Motor neuron (in vitro differentiated cells): ENCODE measurements at places on chromosomes 3 and 15. TPM values are rescaled to one million over a fixed set of nuclear protein-coding genes. Genes with fewer than 3 reads are reported as not detected.

- ATAC-seq, result peak; percentile 49
Observed at GRCh38 chr15:40333922-40334492, 6.7 kb downstream of the CCDC9B start.

The HTR3C gene
- not detected in 2 replicates for total RNA-seq

- ATAC-seq, result no peak
Observed at GRCh38 chr3:177633671-177634207, 436.5 kb upstream of the TBL1XR1 start.

The SIDT1 gene
- total RNA-seq, result 1.8 TPM in 2 replicates

DNA sequence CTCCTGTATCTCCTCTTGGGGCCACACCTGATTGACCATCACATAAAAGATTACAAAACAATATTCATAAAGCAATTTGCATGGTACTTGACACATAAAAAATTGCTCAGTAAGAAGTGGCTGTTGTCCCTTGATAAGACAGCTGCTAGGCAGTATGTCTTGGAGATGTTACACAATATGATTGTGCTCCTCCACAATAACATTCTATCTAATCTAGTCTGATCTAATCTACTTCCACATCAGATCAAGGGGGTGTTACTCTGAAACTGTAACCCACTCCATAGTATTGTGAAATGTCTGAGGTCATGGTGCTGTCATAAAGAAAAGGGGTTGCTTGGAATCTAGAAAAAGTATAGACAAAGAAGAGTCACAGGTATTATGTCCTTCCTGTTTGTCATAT is 23.4 kb upstream of the AQP9 start:
- ATAC-seq, result no peak

DNA sequence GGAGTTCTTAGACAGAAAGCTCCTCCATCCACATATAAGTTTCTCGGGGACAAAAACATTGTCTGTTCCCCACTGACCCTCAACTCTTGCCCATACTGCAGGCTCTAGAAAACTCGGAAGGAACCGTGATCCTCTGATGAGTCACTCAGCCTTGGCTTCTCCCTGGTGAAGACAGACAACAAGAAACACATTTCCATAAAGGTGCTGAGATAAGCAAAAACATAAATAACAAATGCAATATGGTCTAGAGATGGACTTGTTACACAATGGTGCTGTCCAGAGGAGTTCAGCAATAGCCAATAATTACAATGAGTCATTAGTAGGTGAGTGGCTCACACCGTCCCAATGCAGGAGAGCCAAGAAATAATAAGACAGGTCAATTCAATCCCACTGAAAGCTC is 43.7 kb downstream of the MAGI1 start:
- ATAC-seq, result peak; percentile 27

DNA sequence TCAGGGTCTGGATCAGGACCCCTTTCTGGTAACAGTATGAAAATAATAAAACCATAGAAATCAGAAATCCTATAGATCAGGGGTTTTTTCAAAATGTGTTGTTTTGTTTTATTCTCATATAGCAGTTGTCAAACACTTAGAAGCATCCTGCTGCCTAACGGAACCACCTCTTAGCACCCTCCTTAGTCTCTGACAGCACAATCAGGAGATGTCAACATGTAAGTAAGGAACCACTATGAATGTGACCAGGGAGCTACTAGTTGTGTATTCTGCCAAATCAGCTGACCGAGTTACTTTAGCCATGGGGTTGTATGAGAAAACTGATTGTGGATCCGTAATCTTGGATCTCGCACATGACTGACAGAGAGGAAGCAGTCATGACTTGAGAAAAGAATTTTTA is 22.2 kb downstream of the CCDC39 start:
- no peak for ATAC-seq

- ATAC-seq, result peak; percentile 34
Observed at GRCh38 chr3:51974277-51974962, 444 bp upstream of the ABHD14A start.

DNA sequence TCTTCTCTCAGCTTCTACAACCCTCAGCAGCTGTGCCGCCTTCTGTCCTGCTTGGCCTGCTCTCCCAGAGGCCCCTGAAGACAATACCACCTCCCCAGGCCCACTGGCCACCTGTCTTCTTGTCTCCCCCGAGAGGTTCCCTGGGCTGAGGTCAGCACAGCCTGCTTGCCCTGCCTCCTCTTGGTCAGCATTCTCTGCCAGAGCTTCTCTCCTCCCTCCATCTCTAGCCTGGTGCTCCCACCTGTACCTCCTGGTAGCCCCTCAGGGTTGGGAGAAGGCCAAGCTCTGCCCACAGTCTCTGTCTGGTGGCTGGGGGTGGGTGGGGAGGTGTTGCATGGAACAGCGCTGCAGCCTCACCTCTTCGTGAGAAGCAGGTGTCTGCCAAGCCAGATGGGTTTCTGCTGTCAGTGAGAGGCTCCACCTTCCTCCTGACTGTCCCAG is 5.6 kb upstream of the ISLR start:
- ATAC-seq, result no peak

GRCh38 chr3:45618081-45618509 is 23.5 kb downstream of the LIMD1 start:
- ATAC-seq, result no peak

DNA sequence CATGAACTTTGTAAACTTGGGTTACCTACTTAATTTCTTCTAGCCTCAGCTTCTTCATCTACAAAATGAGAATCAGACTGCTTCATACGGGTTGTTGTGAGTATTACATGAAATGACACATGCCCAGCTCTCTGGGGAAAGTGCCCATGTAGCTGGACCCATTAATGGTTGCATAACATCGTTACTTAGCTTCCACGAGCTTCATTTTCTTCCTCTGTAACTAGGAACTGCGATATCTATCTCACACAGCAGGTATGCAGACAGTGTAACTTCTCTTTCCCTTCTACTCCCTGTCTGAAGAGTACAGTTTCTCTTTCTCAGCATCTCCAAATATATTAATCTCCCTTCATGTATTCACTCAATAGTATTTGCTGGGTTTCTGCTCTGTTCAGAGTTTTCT is 37.9 kb upstream of the DLG1 start:
- ATAC-seq, result no peak

DNA sequence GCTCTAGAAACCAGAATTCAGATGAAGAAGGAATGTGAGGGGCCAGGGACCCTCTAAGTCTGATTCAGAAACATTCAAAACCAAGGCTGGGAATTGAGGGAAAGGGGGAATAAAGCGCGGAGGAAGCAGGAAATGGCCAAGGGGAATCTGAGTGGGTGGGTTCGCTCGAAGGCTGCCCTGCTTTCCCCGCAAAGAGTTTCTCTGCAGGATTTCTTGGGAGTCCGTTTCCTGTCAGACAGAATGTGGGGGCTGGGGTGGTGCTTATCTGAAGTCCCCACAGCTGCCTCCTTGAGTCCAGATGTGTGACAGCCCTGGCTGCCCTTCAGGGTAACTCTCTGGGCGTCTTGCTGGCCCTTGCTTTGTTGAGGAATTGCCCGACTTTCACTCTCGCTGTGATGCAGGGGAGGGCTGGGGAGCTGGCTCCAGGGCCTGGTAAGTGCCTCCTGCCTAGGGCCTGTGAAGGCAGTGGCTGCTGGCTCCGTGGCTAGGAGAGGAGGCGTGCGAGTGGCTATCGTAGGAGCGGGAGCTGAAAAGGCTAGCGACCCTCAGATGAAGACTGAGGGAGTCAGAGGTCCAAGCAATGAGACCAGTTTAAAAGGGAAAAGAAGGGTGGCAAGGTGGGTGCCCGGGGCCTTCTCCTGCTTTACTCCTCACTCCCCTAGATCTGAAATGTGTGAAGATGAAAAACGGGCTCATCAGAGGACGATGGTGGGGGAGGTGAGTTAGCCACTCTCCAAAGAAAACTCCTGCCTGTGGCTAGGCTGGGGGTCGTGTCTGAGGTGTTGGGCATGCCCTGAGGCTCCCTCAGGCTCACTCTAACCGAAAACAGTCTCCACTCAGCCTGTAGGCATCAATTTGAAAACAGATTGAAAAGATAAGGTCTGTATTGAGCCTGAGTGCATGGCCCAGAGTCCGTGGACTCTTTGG is 143.9 kb upstream of the UMPS start:
- ATAC-seq, result no peak

The GOLGA8T gene
- total RNA-seq, result 0.10 and 0.32 TPM in 2 replicates

The FOXB1 gene
- 6.5 and 7.1 TPM in 2 replicates for total RNA-seq

GRCh38 chr15:65399997-65400396 is 22.2 kb upstream of the IGDCC3 start:
- ATAC-seq, result no peak

The LEKR1 gene
- 0.14 and 0.52 TPM in 2 replicates for total RNA-seq

GRCh38 chr3:196503196-196504076 is at the start of gene RNF168:
Gene RNF168, minus strand, starts transcription at chr3:196503768. Its CDS starts 595 bp downstream, at chr3:196503173.
- ATAC-seq, result peak; percentile 71

DNA sequence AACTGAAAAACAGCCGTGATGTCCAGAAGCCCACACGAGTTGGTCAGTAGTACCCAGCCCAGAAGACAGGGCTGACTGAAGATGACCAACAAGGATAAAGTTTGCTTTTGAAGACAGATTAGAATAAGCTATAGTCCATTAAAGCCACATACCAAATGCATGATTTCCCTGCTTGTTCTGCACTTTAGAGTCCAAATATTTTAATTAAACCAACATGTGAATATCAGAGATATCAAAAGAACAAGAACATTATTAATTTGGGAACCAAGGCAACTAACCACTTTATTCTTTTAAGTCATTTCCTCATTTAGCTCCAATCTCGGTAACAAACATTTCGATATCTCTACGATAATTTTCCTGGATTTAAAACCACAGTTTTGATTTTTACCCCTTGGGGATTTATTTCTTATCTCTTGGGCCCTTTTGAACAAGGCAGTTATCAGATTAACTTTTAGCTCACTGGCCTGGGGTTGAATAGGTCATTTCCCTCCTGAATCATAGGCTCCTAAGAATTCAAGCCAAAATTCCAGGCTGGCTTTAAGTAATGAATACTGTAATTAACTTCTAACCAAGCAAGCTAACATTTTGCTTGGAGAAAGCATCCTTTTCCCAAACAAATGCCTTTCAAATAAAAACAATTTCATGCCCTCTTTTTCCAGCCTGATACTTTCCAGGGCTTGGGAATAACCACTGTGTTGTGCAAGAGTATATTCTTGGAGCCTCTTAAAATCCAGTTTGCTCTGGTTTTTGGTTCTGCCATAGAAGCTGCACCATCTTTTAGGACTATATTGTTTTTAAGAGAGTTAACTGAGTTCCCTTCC is 102.9 kb upstream of the NR2E3 start:
- ATAC-seq, result no peak

The IL16 gene
- 0.70 and 0.76 TPM in 2 replicates for total RNA-seq

The CKMT1A gene
- 9.3 and 9.5 TPM in 2 replicates for total RNA-seq

DNA sequence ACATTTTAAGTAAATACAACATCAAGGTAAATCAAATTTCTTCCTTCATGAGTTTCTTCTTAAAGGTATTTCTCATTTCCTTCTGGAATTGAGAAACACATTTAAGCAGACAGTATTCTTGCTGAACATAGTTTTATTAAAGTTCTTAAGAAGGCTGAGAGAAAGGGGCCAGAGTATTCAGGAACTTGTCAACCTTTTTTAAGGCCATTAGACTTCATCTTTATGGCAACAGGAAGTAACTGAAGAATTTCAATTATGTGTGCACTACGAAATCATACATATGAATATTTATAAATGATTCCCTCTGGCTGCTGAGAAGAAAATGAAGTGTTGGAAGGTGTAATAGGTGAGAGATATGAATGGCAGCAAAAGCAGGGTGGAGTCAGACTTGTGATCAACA is 829.4 kb upstream of the DPPA4 start:
- ATAC-seq, result no peak

DNA sequence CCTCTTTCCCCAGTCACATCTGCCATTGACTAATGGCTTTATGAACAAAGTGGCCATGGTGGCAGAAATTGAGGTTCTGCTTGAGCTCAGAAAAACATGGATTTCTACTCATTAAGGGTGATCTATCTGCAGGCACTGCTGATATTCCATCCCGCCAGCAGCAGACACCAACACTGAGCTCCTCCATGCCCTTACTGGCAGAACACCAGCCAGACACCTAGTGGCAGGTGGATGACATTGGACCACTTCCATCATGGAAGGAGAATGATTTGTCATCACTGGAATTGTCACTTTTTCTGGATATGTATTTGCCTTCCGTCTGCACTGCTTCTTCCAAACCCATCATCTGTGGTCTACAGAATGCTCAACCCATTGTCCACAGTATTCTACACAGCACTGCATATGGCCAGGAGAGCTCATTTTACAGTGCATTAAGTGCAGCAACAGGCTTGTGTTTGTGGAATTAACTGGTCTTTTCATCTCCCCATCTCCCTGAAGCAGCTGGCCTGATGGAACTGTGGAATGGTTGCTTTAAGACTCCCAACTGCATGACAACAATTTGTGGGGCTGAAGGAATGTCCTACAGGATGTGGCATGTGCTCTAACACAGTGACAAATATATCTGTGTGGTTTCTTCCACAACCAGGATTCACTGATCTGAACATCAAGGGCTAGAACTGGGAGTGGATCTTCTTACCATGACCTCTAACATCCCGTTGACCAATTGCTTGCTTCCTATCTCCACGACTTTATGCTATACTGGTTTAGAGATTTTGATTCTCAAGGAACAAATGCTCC is 103.4 kb downstream of the WNT7A start:
- no peak for ATAC-seq

- no peak for ATAC-seq
Observed at GRCh38 chr15:63517628-63518027, 13.2 kb downstream of the USP3 start.

The CSPG4 gene
- total RNA-seq, result 1.7 and 2.4 TPM in 2 replicates

GRCh38 chr3:9142362-9142761 is 107.1 kb downstream of the SRGAP3 start:
- peak; percentile 11 for ATAC-seq

The BNC1 gene
- 7.1 and 8.3 TPM in 2 replicates for total RNA-seq

GRCh38 chr15:48466820-48467219 is 135.6 kb downstream of the DUT start:
- ATAC-seq, result no peak

The IMPG2 gene
- total RNA-seq, result 0.78 and 0.95 TPM in 2 replicates

The HIGD2B gene
- total RNA-seq, result not detected in 2 replicates

The SGO1 gene
- 8.4 and 9.8 TPM in 2 replicates for total RNA-seq

- no peak for ATAC-seq
Observed at GRCh38 chr15:71501344-71502076, 308.8 kb upstream of the NR2E3 start.

DNA sequence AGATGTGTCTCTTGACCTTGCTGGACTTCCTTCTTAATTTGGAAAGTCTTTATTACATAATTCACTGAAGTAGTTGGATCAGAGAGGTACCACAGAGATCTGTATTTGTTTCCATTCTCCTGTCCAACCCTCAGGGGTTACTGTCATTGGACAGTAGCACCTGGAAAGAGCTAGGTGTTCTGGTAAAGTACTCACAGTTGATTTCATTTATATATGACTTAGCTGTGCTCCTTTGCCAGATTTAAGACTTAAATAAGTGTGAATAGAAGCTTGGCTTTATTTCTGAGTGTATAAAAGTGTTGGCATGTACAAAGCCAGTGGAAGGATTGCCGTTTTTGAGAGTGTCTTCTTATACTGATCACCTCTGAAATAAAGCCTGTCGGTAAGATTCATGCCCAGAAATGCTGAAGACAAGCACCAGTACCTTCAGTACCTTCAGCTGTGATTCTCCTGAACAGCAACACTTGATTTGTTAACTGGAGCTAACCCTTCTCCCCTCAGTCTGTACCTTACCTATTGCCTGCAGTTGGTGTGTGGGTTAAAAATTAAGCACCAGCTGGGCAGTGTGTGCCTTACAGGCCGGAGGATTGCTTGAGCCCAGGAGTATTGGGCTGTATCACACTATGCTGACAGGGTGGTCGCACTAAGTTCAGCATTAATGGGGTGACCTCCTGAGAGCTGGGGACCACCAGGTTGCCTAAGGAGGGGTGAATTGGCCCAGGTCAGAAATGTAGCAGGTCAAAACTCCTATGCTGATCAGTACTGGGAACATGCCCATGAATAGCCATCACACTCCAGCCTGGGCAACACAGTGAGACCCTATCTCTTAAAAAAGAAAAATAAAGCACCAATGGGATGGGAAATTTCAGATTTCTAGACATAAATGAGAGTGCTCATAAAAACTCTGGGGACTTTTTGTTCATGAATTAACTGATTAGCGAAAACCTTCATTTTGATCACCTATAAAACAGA is 197.7 kb downstream of the FNDC3B start:
- no peak for ATAC-seq
